ENCODE measurements at places on chromosomes 4 and X.

- no peak overlapping the region for H3K27ac ChIP-seq
- H3K4me3 ChIP-seq, result no peak overlapping the region
- H3K36me3 ChIP-seq, result no peaks in the 10 kb centered on the region
- H3K4me1 ChIP-seq, result no peaks in the 10 kb centered on the region
- peaks cover 3% of the 10 kb centered on the region for H3K27me3 ChIP-seq
Measured at GRCh38 chrX:47529548-47529947, 31.5 kb upstream of the ARAF start.

- peaks cover 14% of the 10 kb centered on the region for H3K36me3 ChIP-seq
- H3K27ac ChIP-seq, result peak overlapping the region; percentile 84
- H3K4me1 ChIP-seq, result peaks cover 55% of the 10 kb centered on the region
- H3K27me3 ChIP-seq, result no peaks in the 10 kb centered on the region
- no peak for DNase-seq
- peak overlapping the region; percentile 80 for H3K4me3 ChIP-seq
Measured at GRCh38 chr4:70994069-70994366, 569 bp downstream of the DCK start.

- no peaks in the 10 kb centered on the region for H3K4me1 ChIP-seq
- no peak overlapping the region for H3K27ac ChIP-seq
- H3K27me3 ChIP-seq, result no peaks in the 10 kb centered on the region
- H3K4me3 ChIP-seq, result no peak overlapping the region
Measured at GRCh38 chr4:61243962-61244361, 43.8 kb downstream of the ADGRL3 start.

GRCh38 chrX:48914593-48915493, 3.4 kb upstream of the SLC35A2 start:
- H3K27ac ChIP-seq, result no peak overlapping the region
- no peaks in the 10 kb centered on the region for H3K36me3 ChIP-seq
- no peak overlapping the region for H3K4me3 ChIP-seq
- peaks cover 4% of the 10 kb centered on the region for H3K4me1 ChIP-seq
- H3K27me3 ChIP-seq, result no peaks in the 10 kb centered on the region
- DNase-seq, result no peak
